Neural crest cell (in vitro differentiated cells): ENCODE measurements at places on chromosomes 12 and 14. TPM values are rescaled to one million over a fixed set of nuclear protein-coding genes. Genes with fewer than 3 reads are reported as not detected.
A peak's percentile ranks its signal among the peaks of the same experiment; 100 is the strongest.

The BBS10 gene
- total RNA-seq: 11.4 and 11.6 TPM in 2 replicates

GRCh38 chr12:106248312-106248845 is 559 bp upstream of the CKAP4 start:
- H3K4me1 ChIP-seq: peaks cover 43% of the 10 kb centered on the region
- H3K4me3 ChIP-seq: peak overlapping the region; percentile 91
- DNase-seq: no peak
- H3K36me3 ChIP-seq: peaks cover 3% of the 10 kb centered on the region
- no peaks in the 10 kb centered on the region for H3K27me3 ChIP-seq

The EMP1 gene
- 0.30 and 0.68 TPM in 2 replicates for total RNA-seq

- H3K27me3 ChIP-seq: no peaks in the 10 kb centered on the region
- H3K4me3 ChIP-seq: no peak overlapping the region
- no peaks in the 10 kb centered on the region for H3K36me3 ChIP-seq
Measured at GRCh38 chr12:41924111-41924510, 220.6 kb downstream of the GXYLT1 start.

GRCh38 chr12:91604897-91605296 is 422.3 kb upstream of the DCN start:
- DNase-seq: no peak
- H3K27ac ChIP-seq: no peak overlapping the region
- peaks cover 4% of the 10 kb centered on the region for H3K36me3 ChIP-seq
- H3K4me3 ChIP-seq: no peak overlapping the region
- H3K27me3 ChIP-seq: no peaks in the 10 kb centered on the region
- H3K4me1 ChIP-seq: peaks cover 21% of the 10 kb centered on the region

- H3K36me3 ChIP-seq: no peaks in the 10 kb centered on the region
- H3K4me3 ChIP-seq: peak overlapping the region; percentile 29
- DNase-seq: no peak
- H3K27me3 ChIP-seq: no peaks in the 10 kb centered on the region
- peaks cover 48% of the 10 kb centered on the region for H3K4me1 ChIP-seq
Measured at GRCh38 chr12:91577586-91578539, 395.2 kb upstream of the DCN start.

DNA sequence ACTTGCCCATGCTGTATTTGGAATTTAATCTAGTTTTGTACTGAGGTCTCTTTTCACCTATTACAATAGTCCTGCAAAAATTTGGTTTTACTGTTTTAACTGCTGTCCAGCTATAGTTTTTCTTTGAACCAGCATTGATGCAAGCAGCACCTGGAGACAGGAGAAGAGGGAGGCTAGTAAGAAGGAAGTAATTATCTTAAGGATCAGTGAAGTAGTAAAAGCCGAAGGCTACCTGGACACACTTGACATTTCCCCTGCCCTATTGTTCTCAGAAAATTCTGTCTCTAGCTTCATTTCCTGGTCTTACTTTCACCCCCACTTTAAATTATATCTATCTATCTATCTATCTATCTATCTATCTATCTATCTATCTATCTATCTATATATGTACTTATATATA is 43.5 kb upstream of the LRIG3 start:
- no peak overlapping the region for H3K27ac ChIP-seq
- H3K4me3 ChIP-seq: no peak overlapping the region
- H3K4me1 ChIP-seq: peaks cover 14% of the 10 kb centered on the region
- H3K36me3 ChIP-seq: no peaks in the 10 kb centered on the region
- H3K27me3 ChIP-seq: no peaks in the 10 kb centered on the region
- no peak for DNase-seq

GRCh38 chr12:57190037-57190436 is 26.6 kb upstream of the NXPH4 start:
- peaks cover 12% of the 10 kb centered on the region for H3K36me3 ChIP-seq
- DNase-seq: no peak
- no peaks in the 10 kb centered on the region for H3K27me3 ChIP-seq
- no peaks in the 10 kb centered on the region for H3K4me1 ChIP-seq
- no peak overlapping the region for H3K27ac ChIP-seq

DNA sequence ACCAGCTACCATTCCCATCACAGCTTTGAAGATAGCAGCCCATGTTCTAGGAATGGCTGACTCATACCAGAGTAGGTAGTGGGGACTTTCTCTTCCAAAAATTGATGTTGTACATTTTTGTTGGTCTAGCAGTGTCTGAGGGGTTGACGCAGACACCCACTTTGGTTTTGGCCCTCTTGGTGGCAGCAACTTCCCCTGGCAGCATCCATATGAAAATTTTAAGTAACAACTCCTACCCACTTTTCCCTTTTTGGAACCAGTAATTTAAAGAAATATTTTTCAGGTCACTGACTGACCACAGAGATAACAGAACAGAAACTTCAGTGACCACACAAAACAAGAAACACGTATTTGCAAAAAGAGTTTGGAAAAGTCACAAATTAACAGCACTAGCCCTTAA is 162.0 kb upstream of the TMCC3 start:
- DNase-seq: no peak
- H3K4me1 ChIP-seq: peaks cover 6% of the 10 kb centered on the region
- peaks cover 7% of the 10 kb centered on the region for H3K36me3 ChIP-seq
- H3K4me3 ChIP-seq: no peak overlapping the region
- H3K27me3 ChIP-seq: no peaks in the 10 kb centered on the region

- no peak overlapping the region for H3K27ac ChIP-seq
- DNase-seq: no peak
- no peak overlapping the region for H3K4me3 ChIP-seq
- H3K4me1 ChIP-seq: peaks cover 4% of the 10 kb centered on the region
- H3K27me3 ChIP-seq: no peaks in the 10 kb centered on the region
- no peaks in the 10 kb centered on the region for H3K36me3 ChIP-seq
Measured at GRCh38 chr12:104969343-104969742, 11.3 kb upstream of the SLC41A2 start.

DNA sequence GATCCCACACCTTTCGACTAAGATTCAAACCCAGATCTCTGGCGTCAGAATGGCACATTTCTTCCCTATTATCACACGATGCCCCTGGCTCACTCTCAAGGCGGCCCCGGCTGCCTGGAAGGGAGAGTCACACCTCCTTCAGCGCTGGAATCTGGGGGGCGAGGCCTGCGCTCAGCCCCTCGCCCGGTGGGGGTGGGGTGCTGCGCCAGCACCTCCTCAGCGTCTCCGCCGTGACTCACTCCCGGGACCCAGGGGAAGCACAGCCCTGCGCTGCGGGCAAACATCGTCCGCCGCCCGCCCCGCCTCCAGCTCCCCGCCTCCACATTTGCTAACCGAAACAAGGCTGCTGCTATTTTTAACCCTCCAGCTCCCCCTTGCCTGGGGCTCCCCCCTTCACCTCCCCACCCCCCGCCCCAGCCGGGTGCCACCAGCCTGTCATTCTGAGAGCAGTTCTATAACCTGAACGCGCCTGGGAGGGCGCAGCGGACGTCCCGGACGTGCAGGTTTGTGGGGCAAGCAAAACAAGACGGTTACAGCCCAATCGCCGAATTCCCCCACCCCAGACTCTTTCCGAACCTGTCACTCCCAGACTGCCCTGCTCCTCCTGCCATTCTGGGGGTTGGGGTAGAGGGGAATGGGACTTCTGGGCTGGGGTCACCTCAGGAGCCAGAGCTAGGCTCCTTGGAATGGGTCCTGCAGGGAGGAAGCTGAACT is 6.7 kb downstream of the HDAC7 start:
- peak overlapping the region; percentile 47 for H3K27ac ChIP-seq
- H3K27me3 ChIP-seq: no peaks in the 10 kb centered on the region
- peak overlapping the region; percentile 85 for H3K4me3 ChIP-seq
- peaks cover 74% of the 10 kb centered on the region for H3K4me1 ChIP-seq
- peak; percentile 40 for DNase-seq
- no peaks in the 10 kb centered on the region for H3K36me3 ChIP-seq

The KRT77 gene
- total RNA-seq: not detected in 2 replicates

GRCh38 chr12:23888396-23889068 is 60.9 kb downstream of the SOX5 start:
- no peaks in the 10 kb centered on the region for H3K27me3 ChIP-seq
- DNase-seq: no peak
- peaks cover 11% of the 10 kb centered on the region for H3K36me3 ChIP-seq
- peak overlapping the region; percentile 91 for H3K27ac ChIP-seq
- peak overlapping the region; percentile 61 for H3K4me3 ChIP-seq
